Stimulated activated CD8-positive, alpha-beta memory T cell treated with anti-CD3 and anti-CD28 coated beads, Interleukin-7, amount 100 ng/mL, for 48 hours (primary cell): ENCODE measurements at places on chromosomes 12 and 14.

GRCh38 chr14:103714063-103714724 lies 1.1 kb downstream of the XRCC3 start:
- no peak for DNase-seq

GRCh38 chr12:2166696-2167095 lies 113.9 kb downstream of the CACNA1C start:
- DNase-seq, result no peak

- peak; percentile 75 for DNase-seq
Measured at GRCh38 chr14:91228112-91229004, 16.1 kb downstream of the GPR68 start.

DNA sequence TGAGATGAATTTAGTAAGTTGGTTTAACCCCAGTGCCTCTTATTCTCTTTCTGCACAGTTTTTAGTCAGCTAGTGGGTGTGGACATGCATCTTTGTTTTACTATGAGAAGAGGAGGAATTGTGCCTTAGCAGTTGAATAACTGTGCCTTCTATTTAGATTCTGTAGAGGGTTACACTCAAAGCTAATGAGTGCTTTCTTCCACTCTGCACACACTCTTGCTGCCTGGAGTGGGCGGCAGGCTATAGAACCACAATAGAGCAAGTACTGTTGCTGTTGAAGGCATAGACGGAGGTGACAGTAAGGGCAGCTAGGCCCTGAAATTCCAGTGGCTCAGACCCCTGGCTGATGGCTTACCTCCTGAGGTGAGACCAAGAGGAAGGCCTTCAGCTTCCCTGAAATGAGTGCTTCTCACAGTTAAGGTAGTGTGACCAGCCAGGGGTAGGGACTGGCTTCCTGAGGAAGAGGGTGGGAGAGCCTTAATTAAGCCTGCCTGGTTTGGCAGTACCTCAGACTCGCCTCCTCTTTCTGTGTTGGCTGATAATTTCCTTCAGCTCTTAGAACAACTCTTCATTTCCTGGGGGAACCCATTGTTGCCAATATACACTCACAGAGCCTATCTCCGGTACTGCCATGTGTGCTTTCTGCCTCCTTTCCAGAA lies 24.7 kb downstream of the SUSD6 start:
- DNase-seq, result no peak

GRCh38 chr12:64194333-64195149 lies 27.6 kb downstream of the KICS2 start:
- no peak for DNase-seq

DNA sequence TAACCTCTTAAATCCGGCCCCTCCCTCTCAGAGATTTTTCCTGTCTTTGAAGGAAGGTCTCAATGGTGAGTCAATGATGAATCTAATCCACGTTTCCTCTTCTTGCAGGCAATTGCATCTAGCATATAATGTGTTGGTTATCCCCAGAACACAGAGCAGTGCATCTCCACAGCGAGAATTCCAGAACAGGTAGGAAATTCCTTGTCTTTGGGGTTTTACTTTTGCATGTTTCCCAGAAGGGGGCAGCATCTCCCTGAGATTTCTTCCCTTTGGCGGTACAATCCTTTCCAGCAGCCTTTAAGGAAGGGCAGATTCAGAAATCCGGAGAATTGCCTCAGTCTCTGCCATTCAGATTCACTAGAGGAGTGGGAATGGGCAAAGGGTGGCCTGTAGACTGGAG lies 128.0 kb downstream of the KCNA5 start:
- no peak for DNase-seq

- DNase-seq, result no peak
Measured at GRCh38 chr14:104101086-104101621, 15.7 kb downstream of the ASPG start.

- no peak for DNase-seq
Measured at GRCh38 chr12:109946505-109946904, 46.4 kb downstream of the TCHP start.

GRCh38 chr12:109433618-109434017 lies 43.5 kb downstream of the KCTD10 start:
- no peak for DNase-seq

DNA sequence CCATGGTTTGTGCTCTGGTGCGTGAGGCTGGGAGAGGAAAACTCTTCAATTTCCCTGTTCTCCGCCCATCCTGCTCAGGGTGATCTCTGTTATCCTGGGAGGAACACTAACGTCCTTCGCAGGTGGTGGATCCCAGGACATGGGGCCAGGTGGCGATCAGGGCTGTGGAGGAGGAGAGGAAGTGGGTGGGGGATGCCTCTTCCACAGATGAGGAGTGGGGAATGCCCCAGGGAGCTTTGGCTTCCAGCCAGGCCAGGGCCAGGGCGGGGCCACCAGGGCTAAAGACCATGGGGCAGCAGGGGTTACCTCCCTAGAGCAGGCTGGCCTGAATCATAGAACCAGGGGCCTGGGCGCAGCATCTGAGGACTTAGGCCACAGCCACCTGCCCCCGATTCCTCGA lies 3.3 kb upstream of the KRT75 start:
- no peak for DNase-seq

DNA sequence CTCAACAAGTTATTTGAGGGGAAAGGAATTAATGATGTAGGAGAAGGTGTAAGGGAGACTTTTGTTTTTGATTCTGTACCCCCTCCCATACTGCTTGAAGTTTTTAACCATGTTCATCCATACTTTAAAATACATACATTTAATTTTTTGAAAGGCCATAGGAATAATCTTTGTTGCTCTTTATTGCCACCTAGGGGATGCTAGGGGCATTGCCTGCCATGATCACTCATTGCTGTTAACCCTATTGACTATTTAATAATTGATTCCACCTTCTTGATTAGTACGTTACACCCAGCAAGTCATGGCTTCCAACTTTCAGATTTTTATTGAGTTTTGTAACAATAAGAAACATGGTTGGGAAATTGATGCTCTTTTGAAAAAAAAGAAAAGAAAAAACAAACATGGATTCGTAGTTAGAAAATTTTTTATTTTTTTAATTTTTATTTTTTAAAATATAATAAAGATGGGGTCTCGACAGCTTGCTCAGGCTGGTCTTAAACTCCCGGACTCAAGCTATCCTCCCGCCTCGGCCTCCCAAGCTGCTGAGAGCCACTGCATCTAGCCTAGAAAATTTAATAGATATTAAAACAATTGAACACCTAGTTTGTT lies 8.5 kb upstream of the PRKAB1 start:
- DNase-seq, result no peak

DNA sequence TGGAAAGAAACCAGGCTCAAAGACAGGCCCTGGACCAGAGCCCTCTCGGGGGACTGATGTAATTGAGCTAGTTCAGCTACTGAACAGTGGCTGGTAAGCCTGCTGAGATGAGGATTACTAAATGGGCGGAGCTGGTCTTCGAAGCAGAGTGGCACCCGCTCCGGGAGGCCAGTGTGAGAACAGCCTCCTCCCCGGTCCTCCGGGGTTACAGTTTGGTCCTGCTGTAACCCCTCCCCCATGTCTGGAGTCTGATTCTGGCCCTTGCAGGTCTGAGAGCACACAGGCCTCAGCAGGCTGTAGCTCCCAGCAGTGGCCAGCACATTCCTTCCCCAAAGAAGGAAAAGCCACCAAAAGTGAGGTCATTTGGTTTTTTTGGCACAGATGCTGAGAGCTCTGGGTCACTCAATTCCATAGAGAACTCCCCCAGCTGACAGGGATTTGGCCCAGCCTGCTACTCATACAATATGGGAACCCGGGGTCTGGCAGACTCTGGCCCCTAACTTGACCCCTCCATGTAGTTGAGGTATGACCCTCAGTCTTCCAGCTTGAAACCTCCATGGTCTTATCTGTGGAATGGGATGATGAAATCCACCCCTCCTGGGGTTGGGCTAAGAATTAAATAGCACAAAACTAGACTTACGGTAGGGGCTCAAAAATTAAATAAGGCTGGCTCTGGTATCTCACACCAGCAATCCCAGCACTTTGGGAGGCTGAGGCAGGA lies 39.0 kb downstream of the ACTN1 start:
- no peak for DNase-seq

GRCh38 chr12:8852119-8852518 lies 29.7 kb downstream of the A2ML1 start:
- no peak for DNase-seq

- no peak for DNase-seq
Measured at GRCh38 chr14:103314496-103315277, 19.4 kb upstream of the EIF5 start.
